ENCODE measurements at places on chromosomes 3 and 15. TPM values are rescaled to one million over a fixed set of nuclear protein-coding genes. Genes with fewer than 3 reads are reported as not detected.

Gene SLC25A36
- 13.1 TPM for polyA plus RNA-seq

Gene CYP19A1
- polyA plus RNA-seq: 2.7 TPM

Gene ECE2
- polyA plus RNA-seq: not detected

Gene TICRR
- polyA plus RNA-seq: 0.25 TPM

Gene PLCH1
- polyA plus RNA-seq: 3.5 TPM

Gene CCDC39
- polyA plus RNA-seq: not detected

Gene ISL2
- 2.1 TPM for polyA plus RNA-seq

Gene PRKCD
- polyA plus RNA-seq: 20.5 TPM

Gene LINGO1
- not detected for polyA plus RNA-seq

Gene MOBP
- polyA plus RNA-seq: not detected

Gene B3GNT5
- polyA plus RNA-seq: 5.0 TPM

Gene CELSR3
- 1.00 TPM for polyA plus RNA-seq

Gene SLC24A5
- polyA plus RNA-seq: not detected

Gene TM4SF1
- polyA plus RNA-seq: 160 TPM

Gene SPINK8
- polyA plus RNA-seq: not detected

Gene DLEC1
- polyA plus RNA-seq: 0.12 TPM

Gene EFCAB12
- polyA plus RNA-seq: 0.33 TPM

Gene GPR62
- not detected for polyA plus RNA-seq

Gene MAP1A
- polyA plus RNA-seq: 1.4 TPM

Gene CLDN16
- polyA plus RNA-seq: not detected

Gene HHATL
- 0.81 TPM for polyA plus RNA-seq

Gene FOXL2NB
- not detected for polyA plus RNA-seq

Gene CPB1
- 6.9 TPM for polyA plus RNA-seq

Gene DNAJC17
- 33.6 TPM for polyA plus RNA-seq

Gene FBXW12
- not detected for polyA plus RNA-seq

Gene TTC14
- polyA plus RNA-seq: 4.0 TPM

Gene CA12
- polyA plus RNA-seq: 22.8 TPM

Gene EIF4E3
- polyA plus RNA-seq: 15.0 TPM

Gene PSTPIP1
- 4.2 TPM for polyA plus RNA-seq

Gene STAC
- polyA plus RNA-seq: 0.45 TPM

Gene MESP2
- 0.43 TPM for polyA plus RNA-seq

Gene ZBED2
- polyA plus RNA-seq: 1.5 TPM

Gene BFSP2
- polyA plus RNA-seq: 1.4 TPM

Gene HESX1
- 1.00 TPM for polyA plus RNA-seq

Gene KCNMB3
- polyA plus RNA-seq: 1.8 TPM

Gene LZTFL1
- polyA plus RNA-seq: 8.6 TPM

Gene ZNF385D
- polyA plus RNA-seq: 0.31 TPM

Gene SCN11A
- 0.15 TPM for polyA plus RNA-seq

Gene FANCD2OS
- polyA plus RNA-seq: not detected

Gene BOC
- polyA plus RNA-seq: 5.2 TPM

Gene GOLGA6L26
- not detected for polyA plus RNA-seq

Gene STX19
- polyA plus RNA-seq: 9.2 TPM

Gene EBLN2
- not detected for polyA plus RNA-seq

Gene PIGB
- 12.8 TPM for polyA plus RNA-seq

Gene KBTBD13
- not detected for polyA plus RNA-seq

Gene CFAP20DC
- polyA plus RNA-seq: 2.0 TPM

Gene APOD
- polyA plus RNA-seq: 76.9 TPM

Gene MED12L
- polyA plus RNA-seq: 0.06 TPM

Gene FAM174B
- 22.7 TPM for polyA plus RNA-seq

Gene CKMT1B
- 27.2 TPM for polyA plus RNA-seq

Gene PLA2G4E
- not detected for polyA plus RNA-seq

Data from stomach (tissue), 19 donors.